T-helper 9 cell (primary cell): ENCODE measurements at places on chromosomes 12 and 14.

DNA sequence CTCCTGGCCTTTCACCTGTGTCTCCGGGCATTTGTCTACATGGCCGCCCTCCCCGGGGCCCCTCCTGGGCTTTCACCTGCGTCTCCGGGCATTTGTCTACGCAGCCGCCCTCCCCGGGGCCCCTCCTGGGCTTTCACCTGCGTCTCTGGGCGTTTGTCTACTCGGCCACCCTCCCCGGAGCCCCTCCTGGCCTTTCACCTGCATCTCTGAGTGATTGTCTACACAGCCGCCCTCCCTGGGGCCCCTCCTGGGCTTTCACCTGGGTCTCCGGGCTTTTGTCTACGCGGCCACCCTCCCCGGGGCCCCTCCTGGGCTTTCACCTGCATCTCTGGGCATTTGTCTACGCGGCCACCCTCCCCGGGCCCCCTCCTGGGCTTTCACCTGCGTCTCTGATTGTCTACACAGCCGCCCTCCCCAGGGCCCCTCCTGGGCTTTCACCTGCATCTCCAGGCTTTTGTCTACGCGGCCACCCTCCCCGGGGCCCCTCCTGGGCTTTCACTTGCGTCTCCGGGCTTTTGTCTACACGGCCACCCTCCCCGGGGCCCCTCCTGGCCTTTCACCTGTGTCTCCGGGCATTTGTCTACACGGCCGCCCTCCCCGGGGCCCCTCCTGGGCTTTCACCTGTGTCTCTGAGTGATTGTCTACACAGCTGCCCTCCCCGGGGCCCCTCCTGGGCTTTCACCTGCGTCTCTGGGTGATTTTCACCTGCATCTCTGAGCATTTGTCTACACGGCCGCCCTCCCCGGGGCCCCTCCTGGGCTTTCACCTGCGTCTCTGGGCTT lies 68.0 kb upstream of the GALNT9 start:
- DNase-seq: no peak

DNA sequence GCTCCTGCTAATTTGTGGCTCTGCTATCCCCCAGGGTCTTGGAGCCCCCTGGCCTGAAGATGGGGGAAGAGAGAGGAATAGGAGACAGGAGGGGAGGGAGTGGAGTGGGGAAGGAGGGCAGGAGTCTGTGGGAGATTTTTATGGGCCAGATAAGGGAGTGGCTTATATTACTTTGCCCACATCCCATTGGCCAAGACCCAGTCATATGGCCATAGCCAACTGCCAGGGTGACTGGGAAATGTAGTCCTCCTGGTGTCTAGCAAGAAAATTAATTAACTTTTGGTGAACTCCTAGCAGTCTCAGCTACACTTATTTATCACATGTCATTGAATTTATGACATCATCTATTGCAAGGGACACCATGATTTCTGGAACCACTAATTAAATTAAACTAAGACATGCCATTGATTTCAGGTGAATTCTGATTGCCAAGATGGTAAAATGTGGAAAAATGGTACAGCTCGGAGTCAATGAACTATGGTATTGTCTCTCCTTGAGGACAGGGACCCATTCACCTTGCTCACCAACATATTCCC lies 50.3 kb downstream of the ESRRB start:
- DNase-seq: no peak

DNA sequence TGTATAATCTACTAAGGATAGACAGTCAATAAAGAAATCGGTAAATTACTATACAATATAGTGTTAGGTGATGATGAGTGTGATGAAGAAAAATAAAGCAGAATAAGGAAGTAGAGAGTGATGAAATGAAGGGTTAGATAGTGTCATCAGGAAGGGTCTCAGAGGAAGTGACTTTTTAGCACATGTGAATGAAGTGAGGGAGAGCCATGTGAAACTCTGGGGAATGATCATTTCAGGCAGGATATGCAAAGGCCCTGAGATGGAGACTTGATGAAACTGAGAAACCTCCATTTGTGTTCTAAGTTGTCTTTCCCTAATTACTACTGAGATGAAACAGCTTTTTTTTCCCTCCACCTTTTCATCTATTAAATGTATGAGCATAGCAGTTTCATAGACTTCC lies 19.4 kb upstream of the GNPTAB start:
- DNase-seq: no peak

GRCh38 chr12:101885912-101886561 lies 8.7 kb downstream of the DRAM1 start:
- no peak for DNase-seq

DNA sequence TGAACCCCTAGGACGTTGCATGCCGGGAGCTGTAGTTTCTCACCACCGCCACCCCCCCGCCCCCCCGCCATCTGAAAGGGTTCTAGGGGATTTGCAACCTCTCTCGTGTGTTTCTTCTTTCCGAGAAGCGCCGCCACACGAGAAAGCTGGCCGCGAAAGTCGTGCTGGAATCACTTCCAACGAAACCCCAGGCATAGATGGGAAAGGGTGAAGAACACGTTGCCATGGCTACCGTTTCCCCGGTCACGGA lies 501 bp upstream of the HSP90B1 start:
- no peak for DNase-seq

DNA sequence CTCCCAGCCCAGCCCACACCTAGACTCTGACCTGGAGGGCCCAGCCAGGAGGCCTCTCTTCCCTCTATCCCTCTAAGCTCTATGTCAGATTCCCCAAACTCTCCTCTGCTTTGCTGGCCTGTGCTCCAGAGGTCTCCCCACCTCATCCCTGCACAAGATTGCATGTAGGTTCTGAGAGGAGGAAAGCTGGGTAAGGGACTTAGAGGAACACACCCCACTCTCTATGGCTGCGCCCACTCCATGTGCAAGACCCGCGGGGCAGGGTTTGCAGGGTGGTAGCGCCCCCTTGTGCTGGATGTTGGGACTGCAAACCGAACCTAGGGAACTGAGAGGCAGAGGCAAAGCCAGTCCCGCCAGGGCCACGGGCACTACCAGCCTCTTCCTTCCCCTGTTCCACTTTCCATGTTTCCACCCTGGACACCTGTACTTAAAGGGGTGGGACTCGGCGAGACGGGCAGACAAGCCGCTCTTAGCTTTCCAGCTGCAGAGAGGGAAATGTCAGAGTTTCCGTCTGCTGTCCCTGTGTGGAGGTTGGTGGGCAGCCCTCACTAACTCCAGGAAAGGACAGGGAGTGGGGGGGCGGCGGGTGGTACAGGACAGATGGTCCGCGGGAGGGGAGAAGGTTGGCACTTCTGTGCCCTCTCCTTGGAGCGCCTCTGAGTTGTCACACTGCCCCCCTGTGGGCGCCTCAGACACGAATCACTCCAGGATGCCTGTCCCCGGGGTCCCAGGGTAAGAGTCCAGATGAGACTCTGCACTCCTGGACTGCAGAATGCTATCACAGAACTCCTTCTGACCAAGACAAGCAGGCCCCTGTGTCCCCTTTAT lies 16.8 kb downstream of the MMP14 start:
- peak; percentile 95 for DNase-seq
